NCI-H1092 treated with DMSO at 0.1 percent for 48 hours (cell line): ENCODE measurements at places on chromosomes 4 and X.
A peak's percentile ranks its signal among the peaks of the same experiment; 100 is the strongest.

DNA sequence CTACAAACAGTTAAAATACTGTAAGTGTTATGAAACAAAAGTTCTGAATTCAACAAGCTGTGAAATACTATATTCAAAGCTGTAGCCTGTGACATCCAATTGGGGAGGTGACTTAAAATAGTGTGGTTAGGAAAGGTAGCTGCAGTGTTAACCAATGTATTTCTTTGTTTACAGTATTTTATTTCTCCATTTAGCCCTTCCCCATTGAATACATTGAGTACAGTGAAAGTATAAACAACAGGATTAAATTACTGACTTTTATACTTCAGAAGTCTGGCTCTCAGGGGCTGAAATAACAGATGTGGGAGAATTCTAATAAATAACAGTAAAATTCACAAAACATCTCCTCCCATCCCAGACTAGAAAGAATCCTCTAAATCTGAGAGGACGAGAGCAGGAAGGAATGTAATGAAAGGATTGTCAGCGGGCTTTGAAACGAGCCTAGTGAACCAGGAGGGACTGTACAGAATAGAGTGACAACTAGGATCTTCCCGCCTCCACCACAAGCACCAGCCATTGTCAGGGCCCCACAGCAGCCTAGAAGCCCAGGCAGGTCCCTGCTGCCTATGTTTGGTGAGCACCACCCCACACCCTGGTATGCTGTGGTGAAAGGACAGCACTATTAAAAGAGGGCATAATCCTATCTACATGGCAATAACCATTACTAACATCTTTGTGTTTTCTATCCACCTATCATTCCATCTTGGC, 73.7 kb downstream of the SPCS3 start:
- DNase-seq: no peak

DNA sequence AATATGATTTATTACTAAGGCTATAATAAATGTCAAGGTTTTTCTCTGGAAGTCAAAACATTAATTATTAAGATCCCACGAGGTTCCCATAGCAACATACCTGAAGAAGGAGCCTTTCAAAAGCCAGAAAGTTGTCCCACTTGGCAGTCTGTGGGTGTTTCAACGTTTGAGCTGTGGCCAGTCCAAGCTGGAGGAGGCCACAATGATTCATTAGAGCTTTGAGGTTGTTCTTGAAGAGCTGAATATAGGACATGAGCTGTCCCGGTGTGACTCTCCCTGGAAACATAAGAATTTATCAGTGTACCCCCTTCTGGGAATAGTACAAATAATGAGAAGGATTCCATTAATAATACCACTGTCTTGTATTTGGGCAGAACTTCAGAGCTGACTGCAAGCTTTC, 92.1 kb downstream of the SCFD2 start:
- no peak for DNase-seq

DNA sequence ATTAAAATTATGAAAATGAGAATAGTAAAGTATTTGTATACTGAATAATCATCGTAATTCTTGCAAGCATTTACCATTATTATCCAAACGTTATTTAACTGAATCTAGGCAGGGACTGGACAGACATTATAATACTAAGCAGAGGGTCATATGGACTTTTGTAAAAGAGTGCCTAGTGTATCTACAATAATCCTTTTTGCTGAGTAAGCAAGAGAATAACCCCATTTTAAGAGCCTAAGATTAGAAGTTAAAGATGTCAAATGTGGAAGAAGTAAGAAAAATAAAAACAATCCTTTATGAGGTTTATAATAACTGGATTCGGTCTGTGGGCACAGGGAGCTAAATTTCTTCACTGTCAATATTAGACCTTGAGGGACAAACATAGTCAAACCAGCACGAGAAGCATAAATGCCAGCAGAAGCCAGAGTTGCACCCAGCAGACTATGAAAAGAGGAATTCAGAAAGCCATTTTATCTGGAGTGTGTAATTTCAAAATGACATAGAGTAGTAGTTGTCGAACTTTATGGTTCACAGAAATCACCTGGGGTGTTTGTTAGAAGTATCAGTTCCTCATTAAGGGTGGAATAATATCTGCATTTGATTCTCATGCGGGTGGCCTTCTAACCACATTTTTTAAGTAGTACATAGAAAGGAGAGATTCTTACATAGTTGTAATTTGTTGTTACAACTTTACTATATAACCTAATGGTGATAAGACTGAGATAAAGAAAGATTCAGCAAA, 39.7 kb upstream of the DCLK2 start:
- no peak for DNase-seq

- DNase-seq: no peak
Observed at GRCh38 chrX:38887222-38887621, 86.0 kb downstream of the MID1IP1 start.

GRCh38 chrX:76159453-76159852, 13.4 kb upstream of the PBDC1 start:
- DNase-seq: no peak

DNA sequence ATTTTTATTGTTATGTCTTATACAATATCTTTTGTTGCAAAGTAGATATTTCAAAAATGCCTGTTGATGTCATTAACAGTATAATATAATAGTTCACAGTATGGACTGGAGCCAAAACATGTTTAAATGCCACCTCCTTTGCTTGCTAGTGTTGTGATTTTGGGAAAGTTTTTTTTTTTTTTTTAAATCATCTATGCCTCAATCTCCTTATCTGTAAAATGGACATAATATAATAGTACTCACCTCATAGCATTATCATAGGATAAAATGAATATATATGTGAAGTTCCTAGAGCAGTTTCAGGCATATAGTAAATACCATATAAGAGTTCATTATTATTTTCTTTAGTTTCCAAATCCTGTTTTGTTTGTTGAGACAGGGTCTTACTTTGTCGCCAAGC, 18.3 kb upstream of the MRPL1 start:
- DNase-seq: no peak

DNA sequence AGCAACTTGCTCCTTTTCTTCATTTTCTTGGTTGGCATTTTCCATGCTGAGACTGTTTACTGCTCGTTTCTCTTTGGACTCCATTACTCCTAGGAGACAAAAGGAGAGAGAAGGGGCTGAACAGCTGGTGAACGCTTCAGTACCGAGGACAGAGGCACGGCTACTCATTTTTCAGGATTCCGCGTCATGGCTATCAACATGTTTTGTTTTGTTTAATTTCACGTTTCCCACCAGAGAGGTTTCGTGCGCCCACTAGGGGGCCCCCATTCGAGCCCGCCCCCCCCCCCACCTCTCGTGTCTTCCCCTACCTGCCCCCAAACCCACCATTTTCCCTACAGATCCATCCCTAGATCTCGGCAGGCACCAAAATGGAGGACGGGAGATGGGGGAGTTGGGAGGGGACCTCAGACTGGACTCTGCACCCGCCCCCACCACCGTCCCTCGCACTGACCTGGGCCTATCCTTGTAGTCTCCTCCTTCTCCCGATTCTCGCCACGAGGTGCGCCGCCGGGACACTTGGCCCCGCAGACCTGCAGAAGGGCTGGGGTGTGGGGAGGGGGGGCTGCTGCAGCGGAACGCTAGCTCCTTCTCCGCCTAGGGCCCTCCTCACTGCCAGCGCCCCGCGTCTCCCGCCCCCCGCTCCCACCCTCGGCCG, 653 bp downstream of the BEX1 start:
- DNase-seq: peak; percentile 59

GRCh38 chr4:43316813-43317212, 424.3 kb downstream of the GRXCR1 start:
- DNase-seq: no peak

GRCh38 chr4:139704915-139705485, 39.4 kb downstream of the MGST2 start:
- DNase-seq: no peak

DNA sequence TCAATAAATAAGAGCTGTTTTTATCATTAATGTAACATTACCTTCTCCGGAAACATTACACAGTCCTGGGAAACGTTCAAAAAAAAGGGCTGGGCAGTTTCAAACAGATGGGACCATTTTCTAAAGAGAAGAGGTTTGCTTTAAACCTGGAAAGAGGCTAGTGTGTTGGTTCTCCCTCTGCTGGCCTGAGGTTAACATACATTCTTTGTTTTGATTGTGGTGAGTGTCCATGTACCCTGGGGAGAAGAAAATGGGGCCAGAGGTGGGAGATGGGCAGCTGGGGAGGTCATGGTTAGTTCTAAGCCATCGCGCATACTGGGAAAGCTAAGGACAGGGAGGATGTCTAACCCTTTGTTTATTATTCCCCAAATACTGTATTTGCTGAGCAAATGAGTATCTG, 194.7 kb downstream of the CPEB2 start:
- DNase-seq: peak; percentile 44

DNA sequence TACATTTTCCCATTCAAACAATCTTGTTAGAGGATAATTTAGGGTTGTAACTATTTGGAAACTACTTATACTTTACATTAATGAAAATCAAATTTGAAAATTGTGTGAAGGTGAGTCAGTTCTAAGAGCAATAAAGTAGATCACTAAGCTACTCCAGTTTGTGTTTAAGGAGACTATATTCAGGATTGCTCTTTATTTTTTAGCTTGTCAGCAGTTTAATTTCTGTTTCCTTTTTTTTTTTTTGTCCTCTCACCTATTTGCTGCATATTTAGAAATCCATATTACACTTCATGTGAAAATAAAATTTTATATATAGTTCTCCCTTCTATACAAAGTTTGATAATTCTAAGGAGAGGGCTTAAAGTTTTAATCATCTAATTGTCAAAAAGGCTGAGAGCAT, 691.8 kb downstream of the ADGRL3 start:
- no peak for DNase-seq

DNA sequence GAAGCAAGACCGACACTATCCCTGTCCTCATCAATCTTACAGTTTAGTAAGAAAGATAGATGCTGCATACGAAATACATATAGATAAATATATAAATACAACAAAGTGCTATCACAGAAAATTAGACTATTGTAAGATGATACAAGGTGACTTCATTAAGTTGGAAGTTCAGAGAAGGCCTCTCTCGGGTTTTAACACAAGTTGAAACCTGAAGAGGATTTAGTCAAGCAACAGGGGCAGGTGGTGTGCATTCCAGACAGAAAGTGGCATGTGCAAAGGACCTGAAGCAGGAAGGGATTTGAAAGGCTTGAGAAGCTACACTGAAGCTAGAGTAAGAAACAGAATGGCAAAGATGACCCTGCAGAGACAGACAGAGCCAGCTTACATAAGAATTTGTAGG, 36.5 kb downstream of the USP46 start:
- DNase-seq: no peak

DNA sequence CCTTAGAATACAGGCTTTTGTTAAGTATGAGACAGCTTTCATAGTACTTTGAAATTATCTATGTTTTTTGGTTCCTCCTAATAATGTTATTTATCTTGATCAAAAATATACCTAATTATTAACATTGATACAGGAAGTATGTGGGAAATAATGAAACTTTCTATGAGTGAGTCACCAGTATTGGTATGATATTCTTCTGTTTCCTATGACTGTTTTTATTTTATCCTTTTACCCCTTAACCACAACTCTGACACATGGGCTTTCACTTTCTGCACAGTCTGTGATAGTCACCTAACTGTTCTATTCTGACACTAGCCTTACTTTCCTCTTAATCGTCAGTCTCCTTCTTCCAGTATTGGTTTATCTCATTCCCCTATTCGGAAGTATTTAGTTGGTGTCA, 4.7 kb downstream of the THAP9 start:
- DNase-seq: no peak

DNA sequence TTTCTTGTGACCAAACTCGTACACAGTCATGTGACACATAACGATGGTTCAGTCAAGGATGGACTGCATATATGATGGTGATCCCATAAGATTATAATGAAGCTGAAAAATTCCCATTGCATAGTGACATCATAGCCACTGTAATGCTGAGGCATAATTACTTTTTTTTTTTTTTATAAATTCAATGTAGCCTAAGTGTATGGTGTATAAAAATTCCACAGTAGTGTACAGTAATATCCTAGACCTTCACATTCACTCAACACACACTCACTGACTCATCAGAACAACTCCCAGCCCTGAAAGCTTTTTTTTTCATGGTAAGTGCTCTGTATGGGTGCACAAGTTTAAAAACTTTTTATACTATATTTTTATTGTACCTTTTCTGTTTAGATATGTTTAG, 105.0 kb downstream of the AREG start:
- DNase-seq: no peak

DNA sequence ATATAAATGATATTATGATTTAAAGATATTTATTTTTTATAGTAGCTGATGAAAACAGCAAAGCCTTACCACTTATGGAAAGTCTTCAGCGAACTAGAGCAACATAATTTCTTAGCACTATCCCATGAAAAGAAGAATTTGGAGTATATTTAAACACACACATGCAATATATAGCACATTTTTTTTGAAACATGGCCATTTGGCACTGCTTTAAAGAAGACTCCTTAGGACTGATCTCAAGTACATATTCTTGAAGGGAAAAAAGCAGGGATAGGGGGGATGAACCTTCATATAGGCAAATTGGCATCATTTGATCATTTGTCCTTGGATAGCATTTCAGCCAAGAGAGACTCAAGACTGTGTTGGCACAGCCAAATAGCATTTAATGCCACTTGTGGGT, 193.3 kb downstream of the ANKRD50 start:
- no peak for DNase-seq

DNA sequence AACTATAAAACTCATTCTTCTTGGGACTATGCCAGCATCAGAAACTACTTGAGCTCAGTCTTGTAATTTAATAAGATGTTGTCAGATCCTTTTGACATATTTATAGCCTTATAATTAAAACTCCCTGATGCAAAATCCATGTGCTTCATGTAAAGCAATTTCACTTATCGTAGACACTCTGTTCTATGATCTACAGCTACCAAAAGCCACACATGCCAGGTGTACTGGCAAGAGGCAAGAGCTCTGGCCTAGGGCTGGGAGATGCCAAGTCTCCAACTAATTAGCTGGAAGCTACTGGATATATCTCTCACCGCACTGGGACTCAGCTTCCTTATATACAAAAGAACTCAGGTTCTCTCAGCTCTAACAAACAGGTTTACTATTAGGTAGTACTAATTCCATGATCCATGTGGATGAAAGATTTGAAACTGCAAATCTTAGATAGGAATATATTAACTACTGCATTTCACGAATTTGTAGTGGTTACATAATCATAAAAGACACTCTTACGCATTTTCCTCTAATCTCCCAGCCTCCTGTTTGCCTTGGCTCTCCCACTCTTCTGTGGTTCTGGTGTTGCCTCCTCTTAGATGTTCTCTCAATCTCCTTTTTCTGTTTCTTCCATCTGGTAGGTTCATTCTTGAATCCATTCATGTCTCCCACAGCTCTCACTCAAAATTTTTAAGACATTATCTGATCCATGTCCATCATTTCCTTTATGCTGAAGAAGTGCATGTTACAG, 103.0 kb downstream of the HHIP start:
- DNase-seq: no peak

GRCh38 chr4:113106108-113106507, 56.7 kb downstream of the ANK2 start:
- peak; percentile 13 for DNase-seq

DNA sequence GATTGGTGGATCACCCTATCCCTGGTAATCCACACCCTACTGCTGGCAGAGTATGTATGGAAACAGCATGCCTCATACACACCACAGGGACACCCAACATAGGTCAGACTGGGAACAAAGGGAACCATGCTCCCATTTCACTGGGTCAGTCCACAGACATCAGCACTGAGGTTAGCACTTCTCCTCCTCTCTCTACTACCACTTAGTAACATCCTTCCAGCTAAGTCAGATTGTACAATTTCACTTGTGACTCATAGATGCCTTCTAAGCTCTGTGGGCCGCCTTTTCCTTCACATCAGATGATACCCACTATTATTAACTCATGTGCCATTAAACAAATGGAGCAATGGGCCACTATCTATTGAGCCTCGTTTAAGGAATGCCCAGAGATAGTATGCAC, 15.5 kb upstream of the ZXDA start:
- DNase-seq: no peak
